ENCODE measurements at places on chromosomes 4 and X. TPM values are rescaled to one million over a fixed set of nuclear protein-coding genes. Genes with fewer than 3 reads are reported as not detected.

The NPY2R gene
- not detected for total RNA-seq

The DKK2 gene
- total RNA-seq: under 0.01 TPM

The DCAF8L2 gene
- total RNA-seq: not detected

The FHDC1 gene
- total RNA-seq: 0.22 TPM

The PF4V1 gene
- not detected for total RNA-seq

The F8A2 gene
- total RNA-seq: not detected

The POF1B gene
- total RNA-seq: 2.2 TPM

Measured in lung microvascular endothelial cell (primary cell).